Large intestine (tissue), 12 donors: ENCODE measurements at places on chromosomes 16 and 17. TPM values are rescaled to one million over a fixed set of nuclear protein-coding genes. Genes with fewer than 3 reads are reported as not detected.

The CCL16 gene
- 0.19 TPM for polyA plus RNA-seq

The CDH8 gene
- polyA plus RNA-seq = 2.0 TPM

The TPSG1 gene
- 25.4 TPM for polyA plus RNA-seq

The ABCC11 gene
- 0.21 TPM for polyA plus RNA-seq

The KNOP1 gene
- polyA plus RNA-seq = 28.0 TPM

The CDH3 gene
- polyA plus RNA-seq = 5.1 TPM

The PNMT gene
- polyA plus RNA-seq = 2.1 TPM

The RHBDL1 gene
- 2.6 TPM for polyA plus RNA-seq

The NPIPB5 gene
- 199 TPM for polyA plus RNA-seq

- H3K4me3 ChIP-seq = no peak overlapping the region
- H3K36me3 ChIP-seq = peaks cover 28% of the 10 kb centered on the region
- H3K27me3 ChIP-seq = no peaks in the 10 kb centered on the region
- no peak for DNase-seq
- H3K27ac ChIP-seq = no peak overlapping the region
- H3K4me1 ChIP-seq = peaks cover 9% of the 10 kb centered on the region
These were observed 5.5 kb downstream of the CYBC1 start for GRCh38 chr17:82444941-82445521.

- no peak for DNase-seq
- H3K36me3 ChIP-seq = no peaks in the 10 kb centered on the region
- no peak overlapping the region for H3K27ac ChIP-seq
- no peaks in the 10 kb centered on the region for H3K27me3 ChIP-seq
- H3K4me1 ChIP-seq = no peaks in the 10 kb centered on the region
- H3K4me3 ChIP-seq = no peak overlapping the region
These were observed 2.4 kb downstream of the CCL18 start for GRCh38 chr17:36066365-36066985.

DNA sequence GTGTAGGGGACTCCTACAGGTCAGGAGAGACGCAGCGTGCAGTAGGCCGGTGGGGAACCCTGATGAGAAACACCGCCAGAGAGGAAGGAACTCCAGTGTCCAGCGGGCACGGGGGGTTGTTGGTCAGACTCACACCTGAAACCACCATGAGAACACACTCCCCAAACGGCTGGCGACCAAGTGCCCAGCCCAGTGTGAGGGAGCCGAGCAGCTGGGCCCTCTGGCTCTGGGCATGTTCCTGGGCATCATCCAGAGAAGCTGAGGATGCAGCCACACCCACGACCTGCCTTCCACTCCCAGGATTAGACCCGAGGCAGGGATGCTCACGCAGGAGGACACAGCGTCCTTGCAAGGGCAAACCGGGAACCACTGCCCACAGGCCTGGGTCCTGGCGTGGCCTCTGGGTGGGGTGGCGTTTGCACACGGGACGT is 108.3 kb upstream of the ZNF750 start:
- H3K4me3 ChIP-seq = no peak overlapping the region
- H3K27me3 ChIP-seq = no peaks in the 10 kb centered on the region
- H3K36me3 ChIP-seq = peaks cover 17% of the 10 kb centered on the region
- H3K4me1 ChIP-seq = no peaks in the 10 kb centered on the region
- no peak overlapping the region for H3K27ac ChIP-seq

DNA sequence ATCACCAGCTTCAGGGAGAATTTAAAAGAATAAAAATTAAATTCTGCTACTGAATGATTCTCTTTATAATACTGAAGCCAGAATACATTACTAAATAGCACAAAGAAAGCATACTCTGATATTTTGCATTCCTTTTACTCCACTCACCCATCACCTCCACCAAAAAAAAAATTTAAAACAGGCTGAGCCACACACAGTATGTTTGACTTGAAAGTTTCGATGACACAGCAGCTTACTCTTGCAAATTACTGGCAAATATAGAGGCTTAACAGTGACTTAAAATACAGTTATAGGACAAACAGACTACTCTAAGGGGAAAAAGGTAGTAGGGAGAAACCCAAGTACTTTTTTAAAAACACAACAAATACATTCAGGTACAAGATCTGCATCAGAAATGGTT is 39.2 kb downstream of the GPATCH8 start:
- no peak overlapping the region for H3K4me3 ChIP-seq
- H3K4me1 ChIP-seq = no peaks in the 10 kb centered on the region
- no peaks in the 10 kb centered on the region for H3K27me3 ChIP-seq
- peaks cover 12% of the 10 kb centered on the region for H3K36me3 ChIP-seq

GRCh38 chr17:57606111-57606875 is 138.8 kb downstream of the CCDC182 start:
- H3K36me3 ChIP-seq = peaks cover 5% of the 10 kb centered on the region
- DNase-seq = no peak
- H3K4me3 ChIP-seq = no peak overlapping the region
- peaks cover 39% of the 10 kb centered on the region for H3K4me1 ChIP-seq

- H3K36me3 ChIP-seq = no peaks in the 10 kb centered on the region
- no peak for DNase-seq
- no peak overlapping the region for H3K4me3 ChIP-seq
- H3K27me3 ChIP-seq = no peaks in the 10 kb centered on the region
- no peak overlapping the region for H3K27ac ChIP-seq
These were observed 68.8 kb upstream of the HSBP1 start for GRCh38 chr16:83738923-83739503.

- DNase-seq = no peak
- H3K27me3 ChIP-seq = peaks cover 48% of the 10 kb centered on the region
- H3K27ac ChIP-seq = no peak overlapping the region
- H3K4me1 ChIP-seq = peaks cover 3% of the 10 kb centered on the region
These were observed 83.9 kb upstream of the IRX3 start for GRCh38 chr16:54370278-54371040.

- H3K36me3 ChIP-seq = no peaks in the 10 kb centered on the region
- H3K4me1 ChIP-seq = no peaks in the 10 kb centered on the region
- no peaks in the 10 kb centered on the region for H3K27me3 ChIP-seq
- DNase-seq = no peak
- no peak overlapping the region for H3K4me3 ChIP-seq
These were observed 114.5 kb upstream of the GOT2 start for GRCh38 chr16:58848662-58849002.

GRCh38 chr17:55601874-55602364 is 90.7 kb upstream of the SMIM36 start:
- no peaks in the 10 kb centered on the region for H3K4me1 ChIP-seq
- no peaks in the 10 kb centered on the region for H3K36me3 ChIP-seq
- no peaks in the 10 kb centered on the region for H3K27me3 ChIP-seq
- DNase-seq = no peak
- no peak overlapping the region for H3K27ac ChIP-seq

DNA sequence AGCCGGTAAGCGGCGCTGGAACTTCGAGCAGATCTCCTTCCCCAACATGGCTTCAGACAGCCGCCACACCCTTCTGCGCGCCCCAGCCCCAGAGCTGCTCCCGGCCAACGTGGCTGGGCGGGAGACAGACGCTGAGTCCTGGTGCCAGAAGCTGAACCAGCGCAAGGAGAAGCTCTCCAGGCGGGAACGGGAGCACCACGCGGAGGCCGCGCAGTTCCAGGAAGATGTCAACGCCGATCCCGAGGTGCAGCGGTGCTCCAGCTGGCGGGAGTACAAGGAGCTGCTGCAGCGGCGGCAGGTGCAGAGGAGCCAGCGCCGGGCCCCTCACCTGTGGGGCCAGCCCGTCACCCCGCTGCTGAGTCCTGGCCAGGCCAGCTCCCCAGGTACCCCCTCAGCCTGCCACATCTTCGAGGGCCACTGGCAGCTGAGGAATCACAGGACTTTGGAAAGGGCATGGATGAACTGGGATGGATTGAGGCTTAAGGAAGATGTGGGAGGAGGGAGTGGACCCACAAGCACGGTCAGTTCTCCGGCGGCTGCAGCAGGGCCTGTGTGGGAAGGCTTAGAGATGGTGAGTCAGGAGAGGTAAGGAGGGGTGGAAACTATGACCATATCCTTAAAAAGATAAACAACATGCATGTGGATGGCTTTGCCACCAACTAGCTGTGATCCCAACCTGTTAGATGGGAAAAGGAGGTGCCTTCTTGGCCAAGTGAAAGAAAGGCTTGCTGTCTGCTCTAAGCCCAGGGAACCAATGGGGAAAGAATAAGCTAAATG is 3.4 kb upstream of the LLGL2 start:
- no peak overlapping the region for H3K27ac ChIP-seq
- H3K27me3 ChIP-seq = peaks cover 2% of the 10 kb centered on the region
- H3K4me1 ChIP-seq = peaks cover 31% of the 10 kb centered on the region
- H3K4me3 ChIP-seq = no peak overlapping the region
- DNase-seq = no peak

DNA sequence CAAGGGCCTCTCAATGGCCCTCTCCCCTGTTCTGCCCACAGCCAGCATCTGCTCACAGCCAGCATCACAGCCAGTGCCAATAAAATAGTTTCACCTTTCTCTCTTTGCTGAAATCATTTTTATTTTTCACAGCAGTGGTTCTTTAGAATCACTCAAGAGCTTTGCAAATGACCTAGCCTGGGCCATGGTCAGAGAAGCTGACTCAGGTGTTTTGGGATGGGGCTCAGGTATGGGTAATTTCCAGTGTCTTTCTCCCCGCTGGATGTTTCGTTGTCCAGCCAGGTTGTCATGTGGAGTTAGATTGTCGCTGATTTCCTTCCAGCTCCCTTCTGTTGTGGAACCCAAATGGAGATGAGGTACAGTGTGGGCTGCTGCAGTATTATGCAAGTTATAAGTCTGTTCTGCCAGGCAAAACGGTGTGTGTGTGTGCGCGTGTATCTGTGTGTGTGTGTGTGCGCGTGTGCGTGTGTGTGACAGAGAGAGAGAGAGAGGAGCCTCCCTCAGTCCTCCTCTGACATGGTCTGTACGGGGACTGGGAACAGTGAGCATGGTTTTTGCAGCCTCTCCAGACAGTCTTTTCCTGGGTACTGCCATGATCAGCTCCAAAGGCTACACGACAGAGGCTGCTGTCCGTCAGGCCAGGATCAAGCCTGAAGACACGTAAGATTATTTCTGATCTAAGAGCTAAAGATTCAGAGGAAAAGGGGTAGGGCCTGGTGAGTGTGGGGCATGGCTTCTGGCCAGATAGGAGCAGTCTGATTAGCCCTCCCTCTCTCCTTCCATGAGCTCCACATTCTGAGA is 1.4 kb upstream of the PMP22 start:
- peaks cover 2% of the 10 kb centered on the region for H3K27me3 ChIP-seq
- H3K36me3 ChIP-seq = no peaks in the 10 kb centered on the region
- no peak overlapping the region for H3K4me3 ChIP-seq
- H3K4me1 ChIP-seq = peaks cover 27% of the 10 kb centered on the region
- DNase-seq = no peak

- H3K36me3 ChIP-seq = no peaks in the 10 kb centered on the region
- H3K4me1 ChIP-seq = peaks cover 4% of the 10 kb centered on the region
- DNase-seq = no peak
- peaks cover 40% of the 10 kb centered on the region for H3K27me3 ChIP-seq
These were observed 17.5 kb downstream of the SLFN12L start for GRCh38 chr17:35519906-35520442.

GRCh38 chr17:77315010-77315409 is 174.2 kb downstream of the SEC14L1 start:
- H3K27ac ChIP-seq = no peak overlapping the region
- DNase-seq = no peak
- no peaks in the 10 kb centered on the region for H3K27me3 ChIP-seq
- H3K36me3 ChIP-seq = peaks cover 28% of the 10 kb centered on the region
- no peak overlapping the region for H3K4me3 ChIP-seq
- peaks cover 74% of the 10 kb centered on the region for H3K4me1 ChIP-seq

DNA sequence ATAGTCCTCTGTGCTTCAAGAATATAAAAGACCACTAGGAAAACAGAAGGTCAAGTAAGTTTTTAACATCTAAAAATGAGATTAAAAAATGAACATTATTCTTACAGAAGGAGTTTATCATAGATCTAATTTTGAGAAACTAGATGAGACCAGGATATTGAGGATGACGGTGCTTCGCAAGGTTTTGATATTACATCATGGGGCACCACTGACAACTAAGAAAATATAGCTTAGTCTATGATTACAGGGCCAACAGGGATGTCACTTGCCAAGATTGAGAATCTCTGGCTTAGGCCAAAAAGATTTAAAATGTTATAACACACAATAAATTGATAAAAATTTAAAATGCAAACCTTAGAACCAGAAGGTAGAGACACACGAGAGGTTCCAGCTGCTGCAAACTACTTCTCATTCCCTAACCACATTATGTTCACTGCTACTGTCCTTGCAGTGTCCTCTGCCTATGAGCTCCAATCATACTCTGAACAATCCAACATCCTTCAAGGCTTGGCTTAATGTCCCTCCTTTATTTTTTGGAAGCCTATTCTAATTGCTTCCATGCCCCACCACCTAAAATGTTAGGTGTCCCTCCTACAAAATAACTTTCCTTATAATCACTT is 33.2 kb downstream of the USP32 start:
- no peaks in the 10 kb centered on the region for H3K27me3 ChIP-seq
- H3K4me1 ChIP-seq = no peaks in the 10 kb centered on the region
- H3K36me3 ChIP-seq = no peaks in the 10 kb centered on the region

DNA sequence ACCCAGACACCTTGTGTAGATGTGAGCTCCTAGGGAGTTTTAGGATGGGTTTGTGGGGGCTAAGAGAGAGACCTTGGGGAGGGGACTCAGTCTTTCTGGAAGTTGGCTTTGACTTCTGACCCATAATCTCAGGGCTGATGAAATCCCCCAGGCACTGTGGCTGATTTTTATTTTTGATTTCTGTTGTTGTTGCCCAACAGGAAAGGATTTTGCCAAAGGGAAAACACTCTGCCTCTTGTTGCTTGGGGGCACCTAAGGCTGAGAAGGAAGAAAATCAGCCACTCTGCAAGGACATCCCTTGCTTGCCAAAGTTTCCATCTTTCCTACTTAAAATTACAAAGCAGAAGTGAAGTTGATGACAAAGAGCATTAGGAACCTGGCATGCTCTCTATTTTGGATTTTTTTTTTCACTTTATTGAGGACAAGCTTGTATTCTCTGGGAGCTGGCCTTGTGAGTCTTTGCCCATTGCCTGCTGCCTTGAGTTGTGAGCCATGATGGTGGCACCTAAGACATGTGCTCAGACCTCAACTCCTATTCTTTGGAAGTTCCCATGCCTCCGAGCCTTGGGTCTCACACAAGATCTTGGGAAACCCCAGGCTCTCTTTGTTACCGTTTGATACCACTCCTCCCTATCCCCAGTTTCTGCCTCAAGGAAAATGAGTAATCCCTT is 3.2 kb upstream of the C1QTNF1 start:
- H3K4me1 ChIP-seq = peaks cover 31% of the 10 kb centered on the region
- H3K27me3 ChIP-seq = peaks cover 31% of the 10 kb centered on the region
- H3K36me3 ChIP-seq = no peaks in the 10 kb centered on the region
- H3K4me3 ChIP-seq = no peak overlapping the region

GRCh38 chr17:49696233-49696761 is 11.5 kb downstream of the SLC35B1 start:
- no peaks in the 10 kb centered on the region for H3K4me1 ChIP-seq
- H3K27me3 ChIP-seq = peaks cover 17% of the 10 kb centered on the region
- DNase-seq = no peak
- H3K36me3 ChIP-seq = peaks cover 15% of the 10 kb centered on the region
- no peak overlapping the region for H3K27ac ChIP-seq

GRCh38 chr16:53055541-53056391 is 975 bp downstream of the CHD9 start:
- H3K4me1 ChIP-seq = peaks cover 21% of the 10 kb centered on the region
- no peaks in the 10 kb centered on the region for H3K27me3 ChIP-seq
- no peaks in the 10 kb centered on the region for H3K36me3 ChIP-seq
- H3K27ac ChIP-seq = peak overlapping the region; percentile 80
- peak; percentile 64 for DNase-seq

- H3K27me3 ChIP-seq = no peaks in the 10 kb centered on the region
- no peak overlapping the region for H3K27ac ChIP-seq
- DNase-seq = no peak
- no peak overlapping the region for H3K4me3 ChIP-seq
- H3K36me3 ChIP-seq = peaks cover 34% of the 10 kb centered on the region
- peaks cover 11% of the 10 kb centered on the region for H3K4me1 ChIP-seq
These were observed 21.4 kb downstream of the MARVELD3 start for GRCh38 chr16:71647391-71647790.
